Activated CD8-positive, alpha-beta memory T cell treated with anti-CD3 and anti-CD28 coated beads for 1 hour (primary cell): ENCODE measurements at places on chromosomes 1 and 21.
A peak's percentile ranks its signal among the peaks of the same experiment; 100 is the strongest.

GRCh38 chr1:64575881-64576676 lies 106.2 kb downstream of the CACHD1 start:
- DNase-seq, result no peak

- DNase-seq, result no peak
Observed at GRCh38 chr1:1109743-1110142, 6.1 kb downstream of the C1orf159 start.

GRCh38 chr1:9618909-9619679 lies 30.4 kb downstream of the TMEM201 start:
- DNase-seq, result no peak

DNA sequence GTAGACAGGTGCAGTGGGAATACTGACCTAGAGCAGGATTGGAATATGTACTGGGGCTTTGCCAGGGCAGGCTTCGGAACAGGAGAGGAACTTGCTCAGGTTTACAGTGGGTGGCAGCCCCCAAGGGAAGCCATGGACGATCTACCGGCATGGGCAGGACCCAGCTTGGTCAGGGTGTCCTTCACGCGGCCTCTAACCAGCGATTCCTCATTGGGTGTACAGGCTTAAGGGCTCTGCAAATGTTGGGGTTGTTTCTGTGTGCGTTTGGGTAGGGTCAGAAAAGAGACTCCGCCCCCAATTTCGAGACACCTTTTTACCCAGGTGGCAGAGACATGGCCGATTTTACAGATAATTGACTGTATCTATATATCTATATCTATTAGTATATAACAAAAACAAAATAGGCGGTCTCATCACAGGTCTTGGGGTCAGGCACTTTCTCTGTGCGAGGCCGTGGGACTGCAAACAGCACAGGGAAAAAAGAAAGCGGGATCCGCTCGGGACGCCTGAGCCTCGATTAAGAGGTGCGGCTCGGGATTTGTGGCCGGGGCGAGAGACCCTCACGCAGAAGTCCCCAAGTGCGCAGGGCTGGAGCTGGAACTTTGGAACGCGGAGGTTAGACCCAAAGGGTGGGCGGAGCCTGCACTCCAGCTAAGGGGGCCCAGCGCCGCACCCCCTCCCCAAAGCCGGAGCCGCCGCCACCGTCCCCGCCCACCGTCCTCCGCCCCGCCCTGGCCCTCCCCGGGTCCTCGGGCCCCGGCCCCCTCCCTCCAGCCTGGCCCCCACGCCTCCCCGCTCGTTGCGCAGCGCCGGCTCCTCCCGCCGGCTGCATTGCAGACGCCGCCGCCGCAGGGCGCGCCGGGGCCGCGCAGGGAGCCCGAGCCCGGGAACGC lies 67.5 kb upstream of the VAMP3 start:
- DNase-seq, result no peak

DNA sequence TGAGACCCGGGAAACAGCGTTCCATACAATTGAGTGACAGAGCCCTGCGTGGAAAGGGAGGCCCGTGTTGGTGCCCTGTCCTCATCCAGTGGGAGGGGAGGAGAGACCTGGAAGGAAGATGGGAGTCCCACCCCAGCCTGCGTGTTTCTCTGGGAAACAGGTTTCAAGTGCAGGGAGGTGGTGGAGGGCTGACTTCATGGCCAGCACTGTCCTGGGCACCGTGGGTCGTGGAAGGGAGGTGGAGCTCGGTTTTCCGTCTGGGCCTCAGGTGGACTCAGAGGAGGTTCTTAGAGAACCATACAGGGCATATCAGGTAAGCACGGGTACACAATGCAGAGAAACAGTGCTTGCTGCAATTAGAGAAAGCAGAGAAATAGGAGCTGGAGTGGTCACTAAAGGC lies 222.6 kb downstream of the CAMTA1 start:
- DNase-seq, result no peak

GRCh38 chr21:16667395-16667794 lies 845.4 kb upstream of the CXADR start:
- DNase-seq, result no peak

DNA sequence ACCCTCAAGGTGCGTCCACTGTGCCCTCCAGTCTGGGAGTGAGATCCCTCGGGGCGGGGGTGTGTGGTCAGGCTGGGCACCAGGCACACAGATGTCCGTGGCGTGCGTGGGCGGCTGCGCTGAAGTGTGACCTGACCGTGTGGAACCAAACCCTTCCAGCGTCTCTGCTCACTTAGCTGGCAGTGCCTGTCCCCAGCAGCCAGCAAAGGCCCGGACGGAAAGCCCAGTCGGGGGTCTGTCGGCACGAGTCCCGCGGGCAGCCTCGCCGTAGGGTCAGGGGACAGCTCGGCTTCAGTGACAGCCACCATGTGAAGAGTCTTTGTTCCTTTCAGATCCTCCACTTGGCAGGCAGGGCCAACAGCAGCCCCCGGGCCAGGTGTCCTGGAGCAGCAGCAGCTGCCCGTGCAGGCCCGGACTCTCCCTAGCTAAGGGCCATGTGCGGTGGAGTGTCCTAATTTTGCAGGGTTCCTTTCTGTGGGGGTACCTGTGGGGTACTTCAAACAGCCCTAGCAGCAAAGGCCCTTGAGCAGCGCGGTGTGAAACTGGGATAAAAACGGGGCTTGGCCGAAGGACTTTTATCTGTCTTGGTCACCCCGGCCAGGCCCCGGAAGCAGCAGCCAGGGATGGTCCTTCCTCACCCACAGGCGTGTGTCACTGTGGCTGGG lies 11.6 kb downstream of the TTLL10 start:
- DNase-seq, result no peak

DNA sequence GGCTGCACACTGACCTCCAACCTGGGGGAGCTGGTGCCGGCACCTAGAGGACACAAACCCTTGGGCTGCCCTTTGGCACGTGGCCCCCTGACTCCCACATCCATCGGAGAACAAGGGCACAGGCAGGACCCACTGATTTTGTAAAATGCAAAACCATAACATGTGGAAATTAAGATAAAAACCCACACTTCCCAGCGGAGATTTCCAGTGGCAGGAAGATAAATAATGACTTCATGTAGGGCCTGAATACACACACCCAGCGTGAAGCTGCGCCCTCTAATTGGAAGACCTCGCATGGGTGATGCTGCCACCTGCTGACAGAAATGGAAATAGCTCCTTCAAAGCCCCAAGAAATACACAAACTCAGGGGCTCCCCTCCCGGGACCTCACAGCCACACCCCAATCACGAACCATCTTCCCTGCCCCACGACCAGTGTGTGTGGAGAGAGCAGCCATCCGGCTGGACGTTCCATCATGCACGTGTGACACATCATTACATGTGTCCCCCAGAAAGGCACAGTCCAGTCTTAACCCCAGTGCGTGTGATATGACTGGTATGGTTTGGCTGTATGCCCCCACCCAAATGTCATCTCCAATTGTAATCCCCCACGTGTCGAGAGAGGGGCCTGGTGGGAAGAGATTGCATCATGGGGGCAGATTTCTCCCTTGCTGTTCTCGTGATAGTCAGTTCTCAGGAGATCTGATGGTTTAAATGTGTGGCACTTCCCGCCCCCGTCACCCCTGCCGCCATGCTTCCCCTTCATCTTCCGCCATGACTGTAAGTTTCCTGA lies 5.7 kb upstream of the TPRG1L start:
- peak; percentile 54 for DNase-seq

DNA sequence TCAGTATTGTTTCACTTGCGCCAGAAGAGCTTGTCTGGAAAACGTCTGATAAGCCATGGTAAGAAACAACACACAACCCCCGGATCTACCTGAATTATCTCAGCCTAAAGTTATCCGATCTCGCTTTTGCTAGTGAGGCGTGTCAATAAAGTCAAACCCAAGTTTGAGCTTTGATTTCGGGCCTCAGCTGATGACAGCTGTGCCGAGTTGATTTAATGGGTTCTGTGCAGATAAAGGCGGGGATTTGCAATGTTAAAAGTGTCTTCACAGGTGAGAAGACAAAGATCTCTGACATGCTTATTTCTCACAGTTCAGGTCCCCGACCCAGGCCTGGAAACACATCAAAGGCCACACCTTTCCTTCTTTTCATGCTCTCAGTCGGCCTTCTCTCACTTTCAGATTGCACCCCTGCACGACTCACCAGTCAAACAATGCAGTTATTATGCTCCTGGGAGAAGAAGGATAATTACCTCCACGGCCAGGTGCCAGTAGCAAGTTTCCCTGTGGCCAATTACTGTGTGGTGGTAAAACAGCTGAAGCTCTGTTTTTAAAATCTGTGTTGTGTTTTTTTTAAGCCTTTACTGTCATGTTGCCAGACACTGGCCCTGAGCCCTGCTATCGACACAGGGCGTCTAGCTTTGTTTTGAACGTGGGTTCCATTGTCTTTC lies 245.3 kb upstream of the RUNX1 start:
- no peak for DNase-seq

DNA sequence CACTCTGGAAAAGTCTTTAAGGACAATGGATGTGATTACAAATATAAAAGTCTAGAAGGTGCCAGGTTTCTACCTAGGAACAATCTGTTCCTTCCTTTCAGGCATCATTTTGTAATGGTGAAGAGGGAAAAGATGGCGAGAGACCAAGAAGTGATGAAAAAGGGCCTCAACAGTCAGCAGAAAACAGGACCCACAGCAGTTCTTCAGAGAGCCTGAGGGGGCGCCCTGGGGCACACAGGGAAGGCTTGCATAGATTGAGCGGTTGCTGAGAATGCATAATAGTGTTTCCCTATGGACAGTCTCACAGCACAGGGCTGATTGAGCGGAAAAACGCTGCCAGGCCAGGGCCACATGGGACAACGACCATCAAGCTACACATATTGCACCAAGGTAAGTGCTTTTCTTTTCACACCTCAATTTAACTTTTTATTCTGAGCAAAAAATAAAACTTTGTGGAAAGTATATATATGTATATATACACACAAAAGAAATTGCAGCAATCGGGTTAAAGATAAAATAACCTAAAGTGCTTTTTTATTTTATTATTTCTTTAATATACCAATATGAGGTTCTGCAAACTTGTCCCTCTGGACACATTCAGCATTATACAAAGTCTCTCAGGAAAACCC lies 3.1 kb upstream of the YRDC start:
- DNase-seq, result no peak

GRCh38 chr21:25960402-25960801 lies 210.2 kb downstream of the APP start:
- DNase-seq, result no peak

DNA sequence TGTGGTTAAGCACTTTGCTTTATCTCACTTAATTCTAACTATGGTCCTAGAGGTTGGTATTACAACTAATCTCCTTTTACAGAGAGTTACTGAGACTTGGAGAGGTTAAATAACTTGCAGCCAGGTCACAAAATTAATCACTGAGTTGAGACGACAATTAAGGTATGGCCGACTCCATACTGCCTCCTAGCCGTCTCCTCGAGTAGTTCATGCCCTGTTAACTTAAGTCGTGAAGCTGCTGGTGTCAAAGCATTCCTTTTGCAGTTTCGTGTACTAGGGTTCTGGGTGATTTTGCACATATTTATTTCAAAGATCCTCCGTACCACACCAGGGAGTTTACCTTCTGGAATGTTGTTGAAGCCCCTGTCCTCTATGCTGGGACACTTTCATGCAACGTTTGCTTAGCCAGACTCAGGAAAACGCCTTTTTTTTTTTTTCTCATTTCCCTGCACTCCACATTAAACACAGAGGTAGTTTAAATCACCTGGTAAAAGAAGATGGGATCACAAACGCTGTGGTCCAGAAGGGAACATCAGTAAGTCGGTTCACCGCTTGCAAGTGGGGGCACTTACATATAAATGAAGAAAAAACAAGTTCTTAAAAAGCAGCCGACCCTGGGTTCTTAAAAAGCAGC lies 570 bp upstream of the NEK7 start:
- no peak for DNase-seq

DNA sequence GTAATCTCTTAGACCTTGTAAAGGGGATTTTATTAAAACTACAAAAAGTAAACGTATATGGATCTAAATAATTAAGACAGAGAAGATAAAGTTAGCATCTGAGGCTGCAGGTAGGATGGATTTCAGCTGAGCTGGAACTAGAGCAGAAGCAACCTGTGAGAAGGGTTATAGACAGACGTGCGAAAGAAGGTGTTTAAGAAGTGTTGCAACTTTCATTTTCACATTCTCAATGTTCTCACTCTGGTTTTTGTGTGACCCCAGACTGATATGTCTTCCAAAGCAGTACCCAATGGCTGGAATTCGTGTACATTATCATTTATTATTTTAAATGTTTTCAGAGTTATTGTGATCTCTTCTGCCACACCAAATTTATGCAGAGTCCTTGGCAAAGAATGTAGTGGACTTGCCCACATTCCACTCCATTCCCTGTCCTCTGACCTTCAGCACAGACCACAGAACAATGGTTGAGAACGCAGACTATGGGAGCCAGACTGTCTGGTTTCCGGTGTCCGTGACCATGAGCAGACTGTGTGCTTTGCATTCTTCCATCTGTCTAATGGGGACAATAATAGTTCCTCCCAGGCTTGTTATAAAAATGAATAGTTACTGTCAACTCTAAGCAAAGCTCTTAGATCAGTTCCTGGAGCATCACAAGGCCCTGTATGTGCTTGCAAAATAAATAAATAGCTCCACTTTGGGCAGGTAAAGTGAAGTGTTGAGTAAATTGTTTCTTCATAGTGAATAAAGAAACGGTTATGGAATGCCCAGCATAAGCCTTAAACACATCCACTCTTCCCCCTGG lies 140.6 kb upstream of the SAMSN1 start:
- DNase-seq, result no peak

DNA sequence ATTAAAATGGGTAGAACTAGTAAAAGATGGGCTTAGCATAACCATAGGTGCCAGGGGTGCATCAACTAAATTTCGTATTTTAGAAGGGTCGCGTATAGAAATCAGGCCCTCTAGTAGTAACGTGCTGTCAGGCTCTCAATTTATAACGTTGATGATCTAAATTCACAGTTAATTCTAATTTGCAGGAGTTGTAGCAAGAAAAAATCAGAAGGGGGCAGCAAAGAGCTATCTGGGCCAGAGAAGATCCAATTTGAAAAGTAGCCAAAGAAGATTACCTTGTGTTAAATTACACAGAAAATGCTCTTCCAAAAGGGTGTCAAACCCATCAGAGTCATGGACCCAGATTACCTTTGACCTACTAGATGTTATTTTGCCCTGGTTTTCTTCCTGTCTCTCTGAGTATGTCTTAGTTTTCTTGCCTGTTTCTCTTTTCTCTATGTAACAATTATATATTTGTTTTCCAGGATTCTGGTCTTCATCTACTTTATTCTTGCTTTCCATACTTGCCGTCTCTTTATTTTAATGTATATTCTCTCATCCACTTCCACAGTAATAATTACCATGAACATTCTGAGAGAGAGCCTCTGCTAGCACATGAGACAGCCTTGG lies 1030.9 kb downstream of the AMY1C start:
- no peak for DNase-seq

GRCh38 chr21:41437729-41438128 lies 11.7 kb downstream of the MX1 start:
- DNase-seq, result no peak

- no peak for DNase-seq
Observed at GRCh38 chr1:45787905-45788304, 15.5 kb upstream of the MAST2 start.

- no peak for DNase-seq
Observed at GRCh38 chr1:98277118-98277517, 356.3 kb upstream of the DPYD start.

GRCh38 chr1:217106231-217106901 lies 383.1 kb upstream of the ESRRG start:
- DNase-seq, result no peak

GRCh38 chr1:76390456-76390855 lies 315.9 kb downstream of the ST6GALNAC3 start:
- DNase-seq, result no peak
